Tibial nerve (tissue), 4 donors: ENCODE measurements at places on chromosomes 6 and 20. TPM values are rescaled to one million over a fixed set of nuclear protein-coding genes. Genes with fewer than 3 reads are reported as not detected.

Gene RSPH4A
- 0.78 TPM for total RNA-seq

Gene CPNE1
- total RNA-seq, result 116 TPM

Gene RTEL1
- total RNA-seq, result 62.4 TPM

Gene PIM1
- total RNA-seq, result 6.1 TPM

Gene CRISP3
- total RNA-seq, result not detected

Gene LTB
- not detected for total RNA-seq

Gene DTD1
- total RNA-seq, result 49.8 TPM

Gene DLL1
- total RNA-seq, result 3.3 TPM

Gene ARFGEF3
- total RNA-seq, result 5.9 TPM

Gene MYH7B
- total RNA-seq, result 5.3 TPM

Gene RIPPLY2
- total RNA-seq, result 16.7 TPM

Gene HACE1
- total RNA-seq, result 37.5 TPM

Gene ZNF334
- total RNA-seq, result 8.2 TPM

Gene KCNB1
- 5.7 TPM for total RNA-seq

Gene FAXC
- total RNA-seq, result 0.87 TPM

Gene EYS
- total RNA-seq, result 0.39 TPM

Gene PPP1R16B
- total RNA-seq, result 4.4 TPM
